ENCODE measurements at places on chromosomes 16 and 17.
A peak's percentile ranks its signal among the peaks of the same experiment; 100 is the strongest.

DNA sequence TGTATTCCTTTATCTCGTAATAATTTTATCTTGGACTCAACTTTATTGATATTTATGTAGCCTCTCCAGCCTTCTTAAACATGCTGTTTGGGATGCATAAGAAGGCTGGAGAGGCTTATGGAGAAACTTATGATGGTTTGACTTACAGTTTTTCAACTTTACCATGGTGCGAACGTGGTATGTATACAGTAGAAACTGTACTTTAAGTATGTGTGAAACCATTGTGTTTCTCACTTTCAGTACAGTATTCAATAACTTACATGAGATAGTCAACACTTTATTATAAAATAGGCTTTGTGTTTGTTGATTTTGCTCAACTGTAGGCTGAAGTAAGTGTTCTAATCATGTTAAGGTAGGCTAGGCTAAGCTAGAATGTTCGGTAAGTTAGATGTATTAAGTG, 206.8 kb downstream of the SEC14L1 start:
- DNase-seq: no peak

DNA sequence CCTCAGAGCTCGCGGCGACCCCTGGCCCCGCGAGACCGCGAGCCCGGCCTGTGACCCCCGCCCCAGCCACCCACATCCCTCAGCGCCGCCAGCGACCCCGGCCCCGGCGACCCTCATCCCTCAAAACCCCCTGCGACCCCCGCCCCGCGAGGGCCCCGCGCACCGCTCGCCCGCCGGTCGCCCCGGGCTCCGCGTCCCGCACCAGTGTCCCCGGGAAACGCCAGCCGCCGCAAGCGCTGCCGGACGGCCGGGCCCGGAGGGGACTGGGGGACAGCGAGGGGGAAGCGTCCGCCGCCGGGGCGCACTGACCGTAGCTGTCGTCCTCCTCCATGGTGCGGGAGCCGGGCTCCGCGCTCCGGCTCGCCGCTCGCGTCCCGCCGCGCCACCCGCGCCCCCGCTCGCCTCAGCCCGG, at the start of gene CYTH1:
CYTH1 (minus strand) TSS at position 381 of the 412 bp plus-strand sequence; CDS start at position 331, 50 bp downstream.
- no peak for DNase-seq

DNA sequence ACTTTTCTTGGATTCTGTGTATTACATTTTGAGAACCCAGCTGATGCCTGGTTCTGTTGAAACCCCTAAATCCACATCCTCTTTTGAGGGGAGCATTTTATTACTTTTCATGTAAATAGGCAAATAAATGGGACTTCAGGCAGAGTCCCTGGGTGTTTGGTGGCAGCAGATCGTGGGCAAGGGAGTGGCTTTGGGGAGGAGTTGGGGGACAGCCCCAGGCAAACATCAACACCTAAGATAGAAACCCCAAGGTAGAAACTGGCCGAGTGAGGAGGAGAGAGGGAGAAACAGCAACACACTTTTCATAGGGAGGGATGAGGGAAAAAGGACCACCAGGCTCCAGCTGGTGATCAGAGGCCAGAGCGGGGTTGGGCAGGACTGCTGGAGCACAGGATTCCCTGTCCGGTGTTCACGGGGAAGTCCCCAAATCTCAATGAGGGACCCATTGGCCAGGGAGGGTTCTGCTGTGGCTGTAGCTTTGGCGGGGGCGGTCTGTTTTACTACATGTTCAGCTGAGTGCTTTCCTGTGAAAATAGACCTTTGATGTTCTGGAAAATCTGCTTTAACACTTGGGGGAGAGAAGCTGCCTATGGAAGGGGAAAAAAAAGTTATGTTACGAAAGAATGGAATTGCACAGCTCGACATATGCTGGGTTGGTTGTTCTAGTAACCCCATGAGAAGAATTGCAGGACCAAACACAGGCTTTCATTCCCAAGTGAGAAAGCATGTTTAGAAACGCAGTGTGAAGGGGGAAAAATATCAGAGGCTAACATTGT, 46.6 kb downstream of the MSI2 start:
- DNase-seq: no peak

- DNase-seq: no peak
Measured at GRCh38 chr16:7303660-7304200, 28.9 kb upstream of the RBFOX1 start.

DNA sequence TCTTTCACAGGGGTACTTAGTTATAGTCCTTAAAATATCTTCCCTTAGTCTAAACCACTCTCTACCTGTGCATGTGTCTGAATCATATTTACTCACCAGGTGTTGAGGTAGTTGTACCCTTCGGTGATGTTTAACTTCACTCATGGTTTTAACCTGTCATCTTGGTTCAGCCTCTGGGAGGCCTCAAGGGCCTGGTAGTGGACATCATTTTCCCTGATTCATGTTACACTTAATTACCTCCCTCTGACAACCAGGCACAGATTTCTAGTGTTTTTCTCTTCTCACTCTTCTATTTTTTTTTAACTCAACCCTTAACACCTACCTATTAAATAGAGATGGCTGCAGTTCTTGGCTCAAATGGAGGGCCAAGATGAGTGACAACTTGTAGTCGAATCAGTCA, 505.4 kb downstream of the TMEM114 start:
- DNase-seq: no peak

GRCh38 chr16:67310561-67310960, 16.0 kb downstream of the KCTD19 start:
- DNase-seq: no peak

DNA sequence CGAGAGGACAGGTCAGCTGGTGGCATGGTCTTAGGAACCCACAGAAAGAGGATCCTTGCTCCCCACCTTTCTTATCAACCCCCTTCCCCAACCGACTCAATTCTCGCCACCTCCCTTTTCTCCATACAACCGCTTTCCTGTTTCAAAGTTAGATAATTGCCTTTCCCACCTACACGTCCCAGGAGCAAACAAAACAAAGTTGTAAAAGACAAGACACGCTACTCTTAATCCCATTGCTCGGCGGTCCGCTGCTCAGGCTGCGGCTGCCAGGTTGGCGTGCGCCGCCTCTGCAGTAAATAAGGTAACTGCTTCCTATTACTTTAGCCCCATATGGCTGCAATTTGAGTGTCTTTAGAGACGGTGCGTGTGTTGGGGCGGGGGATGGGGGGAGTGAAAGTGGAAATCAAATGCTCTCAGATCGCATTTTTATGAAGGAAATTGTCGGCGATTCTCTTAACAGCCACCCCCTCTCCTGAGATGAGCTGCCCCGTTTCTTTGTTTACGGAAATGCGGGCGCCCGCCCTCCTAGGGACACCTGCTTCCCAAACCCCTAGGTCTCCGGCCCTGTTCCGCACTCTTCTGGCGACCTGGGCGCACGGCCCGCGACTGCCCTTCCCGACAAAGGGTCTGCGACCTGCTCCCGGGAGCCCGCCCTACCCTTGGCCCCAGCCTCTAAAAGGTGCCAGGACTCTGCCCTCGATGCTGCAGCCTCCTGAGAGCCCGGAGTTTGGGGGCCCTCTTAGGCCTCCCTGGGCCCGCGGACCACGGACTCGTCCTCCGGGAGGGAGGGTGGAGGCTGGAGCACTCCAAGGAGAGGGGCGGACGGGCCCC, 3.7 kb upstream of the CBX8 start:
- no peak for DNase-seq

GRCh38 chr16:8919934-8920462, 37.8 kb downstream of the LITAFD start:
- no peak for DNase-seq

DNA sequence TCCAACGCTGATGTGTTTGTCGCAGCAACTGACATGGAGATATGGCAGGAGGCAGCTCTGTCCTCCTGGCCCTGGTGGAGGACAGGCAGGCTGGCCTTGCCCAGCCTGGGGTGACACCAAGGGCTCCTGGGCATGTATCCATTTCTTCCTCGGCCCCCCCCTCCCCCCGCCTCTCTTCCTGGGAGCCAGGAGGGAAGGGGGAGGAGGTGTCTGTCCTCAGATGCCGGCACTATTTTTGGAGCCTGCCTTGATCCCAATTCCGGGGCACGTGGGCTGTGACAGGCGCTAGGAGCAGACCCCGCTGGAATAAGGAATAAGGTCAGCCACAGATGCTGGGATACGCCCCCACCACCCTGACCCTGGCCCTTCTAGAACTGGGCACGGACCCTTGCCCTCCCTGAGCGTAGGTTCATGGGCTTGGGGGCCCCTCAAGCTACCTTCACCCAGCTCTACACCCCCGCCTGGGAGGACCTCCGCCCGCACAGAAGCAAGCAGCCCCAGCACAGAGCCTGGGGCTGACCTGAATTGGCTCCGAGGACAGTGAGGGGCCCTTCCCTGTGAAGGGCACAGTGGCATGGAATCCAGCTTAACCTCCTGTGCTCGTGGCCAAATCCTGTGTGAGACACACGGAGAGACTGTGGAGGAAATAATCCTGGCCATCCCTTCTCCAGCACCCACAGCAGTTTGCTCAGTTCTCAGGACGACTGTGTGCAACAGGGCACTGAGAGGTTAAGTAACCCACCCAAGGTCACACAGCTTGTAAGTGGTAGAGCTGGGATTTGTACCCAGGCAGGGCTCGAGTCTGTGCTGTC, 24.1 kb downstream of the SEC14L5 start:
- DNase-seq: no peak

DNA sequence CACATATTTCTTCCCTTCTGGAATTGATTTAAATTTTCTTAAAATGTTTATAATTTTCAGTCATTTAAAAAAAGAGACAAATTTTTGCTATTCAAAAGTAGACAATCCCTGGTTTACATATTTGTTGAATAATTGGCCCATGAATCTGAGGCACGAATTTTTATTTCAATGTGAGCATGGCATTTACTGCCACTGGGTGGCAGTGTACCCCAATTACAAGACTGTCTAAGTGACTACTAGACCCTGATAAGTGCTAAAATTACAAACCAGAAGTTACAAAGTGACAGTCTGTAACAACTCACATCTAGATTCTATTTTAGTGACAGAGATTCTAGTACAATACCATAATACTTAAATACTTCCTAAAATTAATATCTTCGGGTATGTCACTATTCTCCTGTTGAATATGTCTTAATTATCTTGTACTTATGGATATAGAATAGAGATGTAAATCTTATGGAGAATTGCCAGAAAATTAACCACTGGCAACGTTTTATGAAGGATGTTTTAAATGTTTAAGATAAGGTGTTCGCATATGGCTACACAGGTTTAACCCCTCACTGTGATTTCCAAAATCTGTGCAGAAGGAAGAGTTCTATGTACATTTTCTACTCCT, 235.8 kb downstream of the MAP2K4 start:
- no peak for DNase-seq

- DNase-seq: no peak
Measured at GRCh38 chr17:43645450-43645764, 16.3 kb downstream of the MEOX1 start.

- no peak for DNase-seq
Measured at GRCh38 chr16:81589975-81590650, 145.5 kb downstream of the CMIP start.

GRCh38 chr17:81092518-81093095, 57.7 kb downstream of the BAIAP2 start:
- DNase-seq: no peak

GRCh38 chr17:75777296-75777922, 7.2 kb upstream of the UNK start:
- no peak for DNase-seq

GRCh38 chr16:51017969-51018368, 133.1 kb downstream of the SALL1 start:
- no peak for DNase-seq

DNA sequence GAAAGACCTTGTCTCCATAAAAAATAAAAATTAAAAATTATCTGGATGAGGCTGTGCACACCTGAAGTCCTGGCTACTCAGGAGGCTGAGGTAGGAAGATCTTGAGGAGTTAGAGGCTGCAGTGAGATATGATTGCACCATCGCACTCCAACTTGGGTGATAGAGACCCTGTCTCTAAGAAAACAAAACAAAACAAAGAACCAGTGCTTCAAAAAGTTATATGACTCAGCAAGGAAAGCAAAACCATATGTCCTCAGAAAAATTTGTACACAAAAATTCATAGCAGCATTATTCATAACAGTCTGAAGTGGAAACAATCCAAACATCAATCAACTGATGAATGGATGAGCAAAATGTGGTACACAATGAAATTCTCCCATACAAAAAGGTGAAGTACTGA, 48.9 kb downstream of the SLFN5 start:
- DNase-seq: no peak

DNA sequence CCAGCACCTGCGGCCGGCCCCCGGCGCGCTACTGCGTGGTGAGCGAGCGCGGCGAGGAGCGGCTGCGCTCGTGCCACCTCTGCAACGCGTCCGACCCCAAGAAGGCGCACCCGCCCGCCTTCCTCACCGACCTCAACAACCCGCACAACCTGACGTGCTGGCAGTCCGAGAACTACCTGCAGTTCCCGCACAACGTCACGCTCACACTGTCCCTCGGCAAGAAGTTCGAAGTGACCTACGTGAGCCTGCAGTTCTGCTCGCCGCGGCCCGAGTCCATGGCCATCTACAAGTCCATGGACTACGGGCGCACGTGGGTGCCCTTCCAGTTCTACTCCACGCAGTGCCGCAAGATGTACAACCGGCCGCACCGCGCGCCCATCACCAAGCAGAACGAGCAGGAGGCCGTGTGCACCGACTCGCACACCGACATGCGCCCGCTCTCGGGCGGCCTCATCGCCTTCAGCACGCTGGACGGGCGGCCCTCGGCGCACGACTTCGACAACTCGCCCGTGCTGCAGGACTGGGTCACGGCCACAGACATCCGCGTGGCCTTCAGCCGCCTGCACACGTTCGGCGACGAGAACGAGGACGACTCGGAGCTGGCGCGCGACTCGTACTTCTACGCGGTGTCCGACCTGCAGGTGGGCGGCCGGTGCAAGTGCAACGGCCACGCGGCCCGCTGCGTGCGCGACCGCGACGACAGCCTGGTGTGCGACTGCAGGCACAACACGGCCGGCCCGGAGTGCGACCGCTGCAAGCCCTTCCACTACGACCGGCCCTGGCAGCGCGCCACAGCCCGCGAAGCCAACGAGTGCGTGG, 1.5 kb downstream of the NTN1 start:
- no peak for DNase-seq

DNA sequence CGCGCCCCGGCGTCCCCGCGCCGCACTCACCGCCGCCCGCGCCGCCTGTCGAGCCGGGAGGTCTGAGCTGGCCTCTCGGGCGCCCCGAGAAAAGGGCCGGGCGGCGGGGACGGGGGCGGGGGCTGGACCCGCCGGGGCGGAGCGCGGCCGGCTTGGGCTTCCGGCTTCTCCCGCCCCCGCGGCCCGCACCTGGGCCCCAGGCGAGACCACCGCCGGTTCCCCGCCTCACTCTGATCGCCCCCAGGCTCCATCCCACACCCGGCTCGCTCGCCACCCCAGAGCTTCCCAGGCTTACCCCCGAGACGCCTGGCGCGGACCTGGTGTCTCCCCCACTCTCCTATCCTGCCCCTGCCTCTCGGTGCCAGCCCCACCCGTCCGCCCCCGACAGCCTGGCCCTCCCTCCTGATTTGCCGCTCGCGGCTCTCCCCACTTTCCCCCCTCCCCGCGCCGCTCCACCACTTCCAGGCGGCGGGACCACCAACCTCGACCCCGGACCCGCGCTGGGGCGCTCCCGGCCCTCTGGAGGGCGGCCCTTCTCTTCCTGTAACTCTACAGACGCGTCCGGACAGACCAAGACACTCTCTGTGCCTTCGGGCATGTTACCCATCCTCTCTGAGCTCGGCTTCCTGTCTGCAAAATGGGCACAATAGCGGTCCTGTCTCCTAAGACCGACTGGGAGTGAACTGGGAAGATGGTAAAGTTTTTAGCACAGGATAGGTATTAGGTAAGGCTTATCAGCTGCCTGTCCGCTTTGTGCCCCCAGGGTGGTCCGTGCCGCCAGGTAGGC, at the start of gene LITAF:
LITAF (minus strand) TSS at position 64 of the 787 bp plus-strand sequence. CDS start 30,189 bp downstream, outside the sequence.
- DNase-seq: peak; percentile 26
